Lung microvascular endothelial cell (primary cell): ENCODE measurements at places on chromosomes 7 and 10.

- no peak for DNase-seq
Measured at GRCh38 chr7:23072048-23072447, 33.5 kb upstream of the KLHL7 start.

- DNase-seq = no peak
Measured at GRCh38 chr7:37107047-37107750, 341.5 kb downstream of the ELMO1 start.

DNA sequence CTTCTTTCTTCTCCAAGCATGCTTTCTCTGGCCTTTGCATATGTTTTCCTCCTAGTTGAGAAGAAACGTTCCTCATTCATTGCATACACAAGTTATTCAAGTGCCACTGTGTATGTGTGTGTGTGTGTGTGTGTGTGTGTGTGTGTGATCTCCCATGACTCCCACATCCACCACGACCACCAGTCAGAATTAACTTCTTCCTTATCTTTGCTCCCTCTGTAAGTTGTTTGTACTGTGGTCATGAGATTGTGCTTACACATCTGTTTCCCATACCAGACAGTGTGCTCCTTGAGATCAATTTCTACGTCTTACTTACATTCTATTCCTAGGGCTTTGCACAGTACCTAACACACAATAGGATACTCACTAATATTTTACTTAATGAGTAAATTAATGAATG is 22.4 kb upstream of the FAM13C start:
- no peak for DNase-seq

DNA sequence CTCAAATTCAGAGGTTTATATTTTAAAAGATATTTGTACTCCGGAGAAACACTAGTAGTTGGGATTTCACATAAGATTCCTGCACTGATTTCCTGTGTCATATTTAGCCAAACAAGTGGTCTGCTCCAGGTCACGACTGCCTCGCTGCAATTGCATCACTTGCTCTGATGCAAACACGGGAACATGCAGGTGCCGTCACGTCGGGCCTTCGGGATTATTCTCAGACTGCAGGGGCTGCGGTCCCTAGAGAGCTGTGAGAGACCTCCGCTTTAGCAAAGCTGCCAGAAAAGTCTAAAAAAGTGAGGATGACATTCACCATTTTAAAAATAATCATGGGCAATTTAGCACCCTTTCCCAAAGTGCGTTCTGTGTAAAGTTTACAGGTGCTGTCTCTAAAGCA is 93.5 kb upstream of the DDC start:
- DNase-seq = no peak

GRCh38 chr10:117165538-117166417 is 27.7 kb upstream of the VAX1 start:
- DNase-seq = peak; percentile 68

DNA sequence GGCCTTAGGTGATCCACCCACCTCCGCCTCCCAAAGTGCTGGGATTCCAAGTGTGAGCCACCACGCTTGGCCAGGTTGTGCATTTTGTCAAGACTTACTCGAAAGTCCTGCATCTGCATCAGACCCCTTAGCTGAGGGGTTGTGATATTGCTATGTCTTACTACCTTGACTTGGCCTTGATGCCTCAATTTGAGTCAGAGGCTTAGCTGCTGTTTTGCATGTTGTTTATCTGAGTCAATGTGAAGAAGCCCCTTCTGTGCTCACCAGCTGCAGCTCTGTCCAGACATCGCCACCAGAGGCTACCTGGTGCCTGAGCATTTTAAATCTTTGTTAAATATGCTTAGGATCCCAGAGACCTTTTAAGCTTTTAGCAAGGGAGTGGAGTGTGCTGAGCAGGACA is 18.1 kb downstream of the UBE2D4 start:
- DNase-seq = no peak

GRCh38 chr10:129373718-129374117 is 93.3 kb upstream of the MGMT start:
- no peak for DNase-seq

- peak; percentile 63 for DNase-seq
Measured at GRCh38 chr7:16026253-16027020, 340.0 kb upstream of the MEOX2 start.

DNA sequence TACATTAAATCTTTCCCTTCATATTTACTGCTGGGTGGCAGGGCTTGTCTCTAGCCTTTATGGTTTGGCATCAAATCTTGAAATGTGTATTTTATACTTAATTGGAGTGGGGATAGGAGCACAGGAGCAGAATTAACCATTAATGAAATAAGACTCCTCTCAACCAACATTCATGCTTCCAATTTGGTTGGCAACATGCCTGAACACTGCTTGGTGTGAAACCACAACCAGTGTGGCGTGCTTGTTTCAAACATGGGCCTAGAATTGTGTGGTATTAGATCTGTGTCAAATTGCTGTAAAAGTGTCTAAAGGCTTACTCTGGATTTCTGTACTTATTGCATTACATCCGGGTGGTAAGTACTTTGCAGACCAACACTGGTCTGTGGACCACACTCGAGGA is 25.1 kb upstream of the VPS41 start:
- no peak for DNase-seq

GRCh38 chr7:52209614-52210013 is 825.8 kb upstream of the POM121L12 start:
- no peak for DNase-seq
